ENCODE measurements at places on chromosomes 16 and 17. TPM values are rescaled to one million over a fixed set of nuclear protein-coding genes. Genes with fewer than 3 reads are reported as not detected.
A peak's percentile ranks its signal among the peaks of the same experiment; 100 is the strongest.

- no peaks in the 10 kb centered on the region for H3K27me3 ChIP-seq
- H3K27ac ChIP-seq: no peak overlapping the region
- no peaks in the 10 kb centered on the region for H3K36me3 ChIP-seq
- no peak for DNase-seq
- H3K4me3 ChIP-seq: no peak overlapping the region
These were observed 18.9 kb upstream of the KCNJ12 start for GRCh38 chr17:21357281-21357680.

- H3K27ac ChIP-seq: no peak overlapping the region
- DNase-seq: no peak
- peaks cover 30% of the 10 kb centered on the region for H3K27me3 ChIP-seq
These were observed 236.0 kb downstream of the IRF8 start for GRCh38 chr16:86134802-86135461.

DNA sequence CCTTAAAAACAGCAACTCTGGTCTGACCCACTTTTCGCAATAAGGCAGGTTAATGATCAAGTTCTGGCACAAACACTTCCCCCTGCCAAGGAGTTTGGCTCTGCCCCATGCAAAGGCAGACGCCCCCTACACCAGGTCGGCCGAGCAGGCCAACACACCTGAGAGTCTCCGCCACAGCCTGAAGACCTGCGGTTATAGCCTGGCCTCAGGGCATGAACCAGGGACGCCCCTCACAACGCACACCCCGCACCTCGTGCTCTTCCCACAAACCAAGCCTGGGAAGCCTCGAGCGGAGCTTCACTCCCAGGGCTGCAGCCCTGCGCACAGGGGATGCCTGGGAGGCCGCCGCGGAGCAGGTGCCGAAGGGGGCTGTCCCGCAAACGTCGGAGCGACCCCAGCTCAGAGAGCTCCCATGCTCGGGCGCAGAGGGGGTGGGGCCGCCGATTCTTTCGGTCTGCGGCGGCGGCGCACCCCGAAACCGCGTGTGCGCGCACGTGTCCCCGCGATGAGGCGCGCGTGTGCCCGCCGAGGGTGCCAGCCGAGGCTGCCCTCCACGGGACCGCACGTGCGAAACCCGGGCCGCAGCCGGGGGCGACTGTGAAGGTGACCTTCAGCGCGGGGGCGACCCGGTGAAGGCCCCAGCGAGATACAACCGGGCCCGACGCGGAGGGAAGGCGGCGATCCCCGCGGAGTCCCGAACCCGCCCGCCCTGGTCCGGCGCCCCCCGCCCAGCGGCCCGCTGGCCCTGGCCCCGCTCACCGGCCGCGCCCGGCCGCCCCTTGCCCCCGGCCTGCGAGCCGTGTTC is 559 bp downstream of the CLUH start:
- peak overlapping the region; percentile 81 for H3K27ac ChIP-seq
- H3K36me3 ChIP-seq: no peaks in the 10 kb centered on the region
- H3K4me1 ChIP-seq: peaks cover 34% of the 10 kb centered on the region
- no peaks in the 10 kb centered on the region for H3K27me3 ChIP-seq
- H3K4me3 ChIP-seq: peak overlapping the region; percentile 88

- H3K36me3 ChIP-seq: no peaks in the 10 kb centered on the region
- H3K27ac ChIP-seq: no peak overlapping the region
- no peak overlapping the region for H3K4me3 ChIP-seq
- peaks cover 54% of the 10 kb centered on the region for H3K27me3 ChIP-seq
- no peaks in the 10 kb centered on the region for H3K4me1 ChIP-seq
- DNase-seq: no peak
These were observed 11.0 kb downstream of the NPTX1 start for GRCh38 chr17:80465327-80465974.

DNA sequence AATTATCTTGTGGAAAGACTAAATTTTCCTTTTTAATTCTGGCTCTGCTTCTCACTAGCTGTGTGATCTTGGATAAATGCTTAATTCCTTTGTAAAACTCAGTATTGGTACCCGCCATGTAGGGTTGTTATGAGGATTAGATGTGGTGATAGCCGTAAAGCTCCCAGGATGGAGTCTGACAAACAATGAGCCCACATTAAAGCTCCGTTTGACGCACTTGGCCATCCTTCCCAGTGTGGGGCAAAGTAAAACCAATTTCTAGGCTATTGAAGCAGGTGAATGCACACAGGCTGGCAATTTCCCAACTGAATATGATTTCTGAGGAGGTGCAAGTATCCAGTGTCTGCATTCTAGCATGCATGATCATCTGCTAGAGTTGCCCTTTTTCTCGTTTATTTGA is 123.6 kb downstream of the MRTFB start:
- H3K27ac ChIP-seq: no peak overlapping the region
- no peak overlapping the region for H3K4me3 ChIP-seq

DNA sequence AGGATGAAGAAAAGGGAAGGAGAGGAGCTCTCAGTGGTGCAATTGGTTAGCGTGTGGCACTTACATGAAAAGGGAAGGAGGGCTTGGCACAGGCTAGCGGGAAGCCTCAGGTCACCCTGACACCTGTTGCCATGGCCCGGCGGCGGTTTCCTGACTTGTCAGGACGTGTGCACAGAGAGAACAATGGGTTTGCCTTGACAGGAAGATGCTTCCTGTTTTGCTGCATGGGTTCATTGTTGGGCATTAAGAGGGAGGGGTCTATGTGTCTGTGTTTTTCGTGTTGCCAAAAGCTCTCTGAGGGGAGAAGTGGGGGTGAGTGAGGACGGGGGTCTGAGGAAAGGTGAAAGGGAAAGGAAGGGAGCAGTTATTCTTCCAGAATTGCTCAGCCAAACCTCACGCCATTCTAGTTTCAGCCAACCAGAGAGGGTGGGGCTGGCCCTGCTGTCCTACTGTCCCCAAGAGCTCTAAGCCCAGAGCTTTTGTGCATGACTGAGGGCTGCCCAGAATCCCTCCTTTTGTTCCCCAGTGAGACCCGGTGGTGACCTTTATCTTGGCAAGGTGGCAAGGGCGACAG is 17.1 kb upstream of the CCR7 start:
- no peak overlapping the region for H3K4me3 ChIP-seq
- no peaks in the 10 kb centered on the region for H3K27me3 ChIP-seq
- no peaks in the 10 kb centered on the region for H3K36me3 ChIP-seq

GRCh38 chr16:80056324-80056723 is 455.8 kb upstream of the MAF start:
- no peaks in the 10 kb centered on the region for H3K4me1 ChIP-seq
- H3K27me3 ChIP-seq: no peaks in the 10 kb centered on the region
- no peak for DNase-seq
- H3K27ac ChIP-seq: no peak overlapping the region
- H3K4me3 ChIP-seq: no peak overlapping the region

GRCh38 chr16:74100395-74101326 is 196.0 kb upstream of the PSMD7 start:
- no peak overlapping the region for H3K4me3 ChIP-seq
- H3K4me1 ChIP-seq: peaks cover 17% of the 10 kb centered on the region
- H3K36me3 ChIP-seq: no peaks in the 10 kb centered on the region
- DNase-seq: no peak
- H3K27ac ChIP-seq: no peak overlapping the region

The GPR179 gene
- 0.04 TPM for total RNA-seq

The PHOSPHO1 gene
- total RNA-seq: 88.6 TPM

DNA sequence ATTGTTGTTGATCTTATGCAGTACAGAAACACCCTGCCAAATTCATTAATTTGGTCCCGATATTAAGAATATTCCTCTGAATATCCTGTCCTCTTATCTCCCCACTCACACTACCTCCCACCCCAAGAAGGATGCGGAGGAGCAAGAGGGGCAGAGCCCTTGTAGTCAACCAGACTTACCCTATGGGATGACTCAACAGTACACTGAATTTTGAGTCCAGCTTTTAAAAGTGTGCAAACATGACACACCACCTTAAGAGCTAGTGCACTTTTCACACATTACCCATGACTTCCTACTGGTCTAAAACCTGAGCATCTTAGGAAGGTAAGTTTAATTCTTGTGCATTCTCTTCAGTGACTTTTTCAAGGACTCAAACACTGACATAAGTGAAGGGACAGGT is 9.5 kb downstream of the USP22 start:
- H3K27ac ChIP-seq: no peak overlapping the region
- H3K4me1 ChIP-seq: peaks cover 27% of the 10 kb centered on the region

GRCh38 chr16:27489421-27489820 is 60.3 kb downstream of the GTF3C1 start:
- DNase-seq: no peak
- no peak overlapping the region for H3K4me3 ChIP-seq
- H3K4me1 ChIP-seq: no peaks in the 10 kb centered on the region
- H3K27me3 ChIP-seq: no peaks in the 10 kb centered on the region

The EVPLL gene
- not detected for total RNA-seq

The G6PC1 gene
- not detected for total RNA-seq

- H3K27ac ChIP-seq: no peak overlapping the region
- H3K36me3 ChIP-seq: peaks cover 11% of the 10 kb centered on the region
- H3K4me3 ChIP-seq: no peak overlapping the region
- no peaks in the 10 kb centered on the region for H3K4me1 ChIP-seq
- H3K27me3 ChIP-seq: no peaks in the 10 kb centered on the region
These were observed 13.4 kb downstream of the MSI2 start for GRCh38 chr17:57269598-57270255.

DNA sequence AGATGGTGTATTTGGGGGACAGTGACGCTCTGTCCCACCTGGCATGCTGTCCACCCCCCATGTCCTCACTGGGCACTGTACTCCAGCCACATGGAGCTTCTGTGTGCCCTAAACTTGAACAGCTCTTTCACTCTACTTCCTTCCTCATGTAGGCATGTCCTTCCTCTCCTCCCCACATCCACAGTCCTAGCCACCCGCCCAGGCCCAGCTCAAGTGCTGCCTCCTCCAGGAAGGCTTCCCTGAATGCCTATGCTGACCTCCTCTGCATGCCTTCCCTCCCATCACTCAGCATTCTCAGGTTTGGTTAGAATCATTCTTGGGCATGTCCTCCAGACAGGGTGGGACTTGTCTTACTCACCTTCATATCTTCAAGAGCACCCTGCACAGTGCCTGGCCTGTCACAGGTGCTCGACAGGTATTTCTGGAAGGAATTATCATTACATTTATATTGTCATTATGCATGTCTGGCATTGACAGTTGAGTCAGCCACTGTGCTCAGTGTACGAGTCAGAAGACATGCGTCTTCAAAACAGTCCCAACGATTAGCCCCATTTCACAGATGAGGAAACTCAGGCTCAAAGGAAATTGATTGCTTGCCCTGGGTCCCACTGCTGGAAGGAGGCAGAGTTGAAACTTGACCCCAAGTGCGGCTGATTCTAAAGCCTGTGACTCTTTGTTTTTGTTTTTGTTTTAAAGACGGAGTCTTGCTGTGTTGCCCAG is 42.1 kb upstream of the TOB1 start:
- H3K4me3 ChIP-seq: no peak overlapping the region
- DNase-seq: no peak
- no peak overlapping the region for H3K27ac ChIP-seq
- H3K27me3 ChIP-seq: no peaks in the 10 kb centered on the region

The FOXC2 gene
- 0.13 TPM for total RNA-seq

GRCh38 chr16:56364865-56365264 is 60.5 kb downstream of the AMFR start:
- H3K4me1 ChIP-seq: no peaks in the 10 kb centered on the region
- peaks cover 4% of the 10 kb centered on the region for H3K36me3 ChIP-seq
- no peaks in the 10 kb centered on the region for H3K27me3 ChIP-seq
- no peak overlapping the region for H3K27ac ChIP-seq
- H3K4me3 ChIP-seq: no peak overlapping the region

The ABCC12 gene
- total RNA-seq: not detected

DNA sequence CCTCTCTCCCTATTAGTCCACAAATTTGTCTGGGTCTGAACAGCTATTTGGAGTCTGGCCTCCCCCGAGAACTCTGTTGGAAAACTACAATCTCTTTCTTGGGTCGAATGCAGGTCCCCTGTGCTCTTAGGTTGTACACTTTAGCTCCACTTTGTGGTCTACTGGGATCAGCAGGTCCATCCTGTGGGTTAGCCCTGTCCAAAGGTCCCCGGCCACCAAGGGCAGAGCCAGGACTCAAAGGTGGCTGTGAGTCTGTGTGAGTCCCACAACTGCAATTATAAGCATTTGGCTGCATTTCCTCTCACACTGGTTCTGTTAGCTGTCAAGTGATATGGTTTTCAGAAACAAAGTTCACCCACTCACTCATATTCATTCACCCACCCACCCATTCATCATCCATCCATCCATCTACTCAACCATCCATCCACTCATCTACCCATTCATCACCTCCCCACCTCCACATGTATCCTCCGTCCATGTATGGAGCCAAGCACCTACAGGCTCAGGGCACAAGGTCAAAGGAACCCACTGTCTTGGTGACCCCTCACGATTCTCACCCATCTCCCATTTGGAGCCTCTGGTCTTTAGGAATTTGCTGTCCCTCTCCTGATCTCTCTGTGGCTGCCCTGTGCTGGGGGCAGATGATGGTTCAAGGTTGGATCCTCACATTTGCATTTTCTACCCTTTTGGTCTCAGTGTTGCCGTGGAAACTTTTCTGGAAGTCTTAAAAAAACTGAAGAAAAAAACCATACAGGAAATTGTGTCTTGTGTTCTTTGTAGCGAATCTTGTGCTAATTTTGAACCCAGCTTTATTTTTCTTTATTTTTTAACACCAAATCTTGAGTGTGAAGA is 45.8 kb downstream of the IRF8 start:
- no peaks in the 10 kb centered on the region for H3K4me1 ChIP-seq
- no peaks in the 10 kb centered on the region for H3K36me3 ChIP-seq
- H3K27ac ChIP-seq: no peak overlapping the region
- DNase-seq: no peak

GRCh38 chr17:64007838-64008282 is 9.7 kb downstream of the PRR29 start:
- H3K4me3 ChIP-seq: no peak overlapping the region
- H3K4me1 ChIP-seq: no peaks in the 10 kb centered on the region
- peaks cover 3% of the 10 kb centered on the region for H3K27me3 ChIP-seq
- DNase-seq: no peak

- no peaks in the 10 kb centered on the region for H3K36me3 ChIP-seq
- no peaks in the 10 kb centered on the region for H3K4me1 ChIP-seq
- no peaks in the 10 kb centered on the region for H3K27me3 ChIP-seq
- no peak for DNase-seq
- no peak overlapping the region for H3K4me3 ChIP-seq
These were observed 44.0 kb downstream of the MYH3 start for GRCh38 chr17:10612957-10613744.

DNA sequence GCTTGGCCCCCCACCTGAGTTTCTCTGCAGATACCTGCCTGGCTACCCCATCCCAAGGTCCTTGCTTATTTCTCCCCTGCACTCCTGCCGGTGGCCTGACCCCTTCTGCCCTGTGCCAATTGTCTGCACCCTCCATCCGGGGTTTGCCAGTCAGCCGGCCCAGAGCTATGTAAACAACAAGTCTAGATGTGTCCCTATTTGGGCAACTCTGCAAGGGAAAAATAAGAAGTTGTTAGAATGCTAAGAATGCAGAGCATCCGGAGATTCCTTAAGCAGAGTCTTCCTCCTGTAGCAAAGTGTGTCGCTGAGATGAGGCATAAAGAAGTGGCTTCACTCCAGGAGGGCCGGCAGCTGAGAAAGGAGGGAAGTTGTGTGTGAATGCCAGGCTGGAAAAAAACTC is 46.6 kb downstream of the RGS9 start:
- no peaks in the 10 kb centered on the region for H3K27me3 ChIP-seq
- DNase-seq: peak; percentile 53
- no peaks in the 10 kb centered on the region for H3K4me1 ChIP-seq
- no peaks in the 10 kb centered on the region for H3K36me3 ChIP-seq

Data from A673 (cell line).